ENCODE measurements at places on chromosomes 11 and 22.

- no peak for DNase-seq
Measured at GRCh38 chr11:1127664-1128162, 30.0 kb upstream of the MUC5AC start.

DNA sequence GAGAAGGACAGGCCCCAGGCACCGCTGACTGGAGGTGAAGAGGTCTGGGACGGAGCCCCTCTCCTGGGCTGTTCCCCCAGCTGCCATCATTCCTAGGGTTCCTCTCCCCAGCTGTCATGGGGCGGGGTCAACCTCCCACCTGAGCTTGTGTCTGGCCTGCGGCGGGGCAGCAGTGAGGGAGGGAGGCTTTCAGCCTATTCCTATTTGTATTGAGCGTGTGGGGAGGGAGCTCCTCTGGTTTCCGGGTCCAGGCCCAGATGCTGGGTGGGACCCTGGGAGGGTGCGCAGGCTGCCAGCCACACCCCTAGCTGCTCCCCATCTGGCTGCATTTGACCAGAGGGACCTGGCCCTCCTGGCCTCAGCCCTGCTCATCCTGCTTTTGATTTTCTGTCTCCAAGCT, 13.7 kb downstream of the TSPAN4 start:
- no peak for DNase-seq

DNA sequence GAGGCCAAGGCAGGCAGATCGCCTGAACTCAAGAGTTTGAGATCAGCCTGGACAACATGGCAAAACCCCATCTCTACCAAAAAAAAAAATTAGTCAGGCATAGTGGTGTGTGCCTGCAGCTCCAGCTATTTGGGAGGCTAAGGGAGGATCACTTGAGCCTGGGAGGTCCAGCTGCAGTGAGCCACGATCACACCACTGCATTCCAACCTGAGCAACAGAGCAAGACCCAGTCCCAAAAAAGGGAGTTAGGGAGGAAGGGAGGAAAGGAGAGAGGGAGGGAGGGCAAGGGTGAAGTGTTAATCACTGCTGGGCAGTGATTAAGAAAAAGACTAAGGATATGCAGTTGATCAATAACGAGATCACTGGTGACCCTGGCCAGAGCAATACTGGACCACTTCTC, 56.0 kb upstream of the APOA1 start:
- DNase-seq, result no peak

- no peak for DNase-seq
Measured at GRCh38 chr11:705646-706438, at the start of gene EPS8L2. Gene EPS8L2 (plus strand): TSS chr11:706231. CDS start chr11:709408, 3,177 bp downstream.

GRCh38 chr22:40877488-40877887, 15.6 kb upstream of the DNAJB7 start:
- DNase-seq, result no peak

- no peak for DNase-seq
Measured at GRCh38 chr11:121282386-121282785, 10.2 kb upstream of the SC5D start.

GRCh38 chr11:130340671-130341319, 26.1 kb upstream of the ZBTB44 start:
- DNase-seq, result no peak

DNA sequence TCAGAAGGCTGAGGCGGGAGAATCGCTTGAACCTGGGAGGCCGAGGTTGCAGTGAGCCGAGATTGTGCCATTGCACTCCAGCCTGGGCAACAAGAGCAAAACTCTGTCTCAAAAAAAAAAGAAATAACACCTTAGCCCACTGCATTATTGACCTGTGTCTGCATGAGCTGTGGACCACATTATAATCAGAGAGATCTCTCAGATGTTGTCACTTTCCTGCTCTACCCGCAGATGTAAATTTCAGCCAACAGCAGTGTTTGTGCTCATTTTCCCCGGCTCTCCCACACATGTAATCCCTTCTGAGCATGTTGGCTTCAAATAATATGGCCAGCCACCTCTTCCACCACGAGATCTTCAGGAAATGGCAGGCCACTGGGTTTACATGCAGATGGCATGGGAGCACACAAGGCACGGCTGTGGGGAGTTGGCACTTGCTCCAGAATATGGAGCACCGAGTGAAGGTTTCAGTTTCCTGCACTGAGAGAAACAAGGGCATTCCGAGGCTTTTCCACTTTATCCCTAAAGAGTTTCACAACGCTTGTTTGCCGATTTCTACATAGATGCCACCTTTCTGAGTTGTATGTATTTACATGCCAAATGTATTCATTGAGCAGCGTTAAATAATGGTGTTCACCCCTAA, 19.7 kb downstream of the CDPF1 start:
- DNase-seq, result no peak

DNA sequence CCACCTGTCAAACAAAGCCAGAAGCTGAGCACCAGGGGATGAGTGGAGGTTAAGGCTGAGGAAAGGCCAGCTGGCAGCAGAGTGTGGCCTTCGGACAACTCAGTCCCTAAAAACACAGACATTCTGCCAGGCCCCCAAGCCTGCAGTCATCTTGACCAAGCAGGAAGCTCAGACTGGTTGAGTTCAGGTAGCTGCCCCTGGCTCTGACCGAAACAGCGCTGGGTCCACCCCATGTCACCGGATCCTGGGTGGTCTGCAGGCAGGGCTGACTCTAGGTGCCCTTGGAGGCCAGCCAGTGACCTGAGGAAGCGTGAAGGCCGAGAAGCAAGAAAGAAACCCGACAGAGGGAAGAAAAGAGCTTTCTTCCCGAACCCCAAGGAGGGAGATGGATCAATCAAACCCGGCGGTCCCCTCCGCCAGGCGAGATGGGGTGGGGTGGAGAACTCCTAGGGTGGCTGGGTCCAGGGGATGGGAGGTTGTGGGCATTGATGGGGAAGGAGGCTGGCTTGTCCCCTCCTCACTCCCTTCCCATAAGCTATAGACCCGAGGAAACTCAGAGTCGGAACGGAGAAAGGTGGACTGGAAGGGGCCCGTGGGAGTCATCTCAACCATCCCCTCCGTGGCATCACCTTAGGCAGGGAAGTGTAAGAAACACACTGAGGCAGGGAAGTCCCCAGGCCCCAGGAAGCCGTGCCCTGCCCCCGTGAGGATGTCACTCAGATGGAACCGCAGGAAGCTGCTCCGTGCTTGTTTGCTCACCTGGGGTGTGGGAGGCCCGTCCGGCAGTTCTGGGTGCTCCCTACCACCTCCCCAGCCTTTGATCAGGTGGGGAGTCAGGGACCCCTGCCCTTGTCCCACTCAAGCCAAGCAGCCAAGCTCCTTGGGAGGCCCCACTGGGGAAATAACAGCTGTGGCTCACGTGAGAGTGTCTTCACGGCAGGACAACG, 11.7 kb downstream of the CXCR5 start:
- DNase-seq, result no peak

- no peak for DNase-seq
Measured at GRCh38 chr22:45477366-45478107, 25.1 kb upstream of the FBLN1 start.

- DNase-seq, result no peak
Measured at GRCh38 chr11:120086651-120087050, 51.3 kb downstream of the TRIM29 start.
